ENCODE measurements at places on chromosomes 2 and 18.
A peak's percentile ranks its signal among the peaks of the same experiment; 100 is the strongest.

GRCh38 chr2:159177957-159178356 lies 108.5 kb downstream of the WDSUB1 start:
- DNase-seq = no peak

DNA sequence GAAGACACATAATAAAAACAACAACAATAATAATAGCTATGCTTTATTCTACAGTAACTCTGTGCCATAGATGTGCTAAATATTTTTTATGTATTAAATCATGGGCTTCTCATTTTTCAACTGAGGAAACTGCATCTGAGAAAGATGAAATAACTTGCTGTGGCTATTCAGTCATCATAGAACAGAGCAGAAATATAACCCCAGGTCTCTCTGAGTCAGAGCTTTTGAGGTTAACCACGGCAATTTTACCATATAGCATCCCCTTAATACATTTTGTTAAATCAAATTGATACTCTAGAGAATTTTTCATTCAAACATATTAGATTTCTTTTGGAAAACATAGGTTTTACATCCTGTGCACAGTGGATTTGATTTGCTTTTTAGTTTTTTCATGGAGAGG lies 586.6 kb upstream of the KLHL29 start:
- DNase-seq = no peak

DNA sequence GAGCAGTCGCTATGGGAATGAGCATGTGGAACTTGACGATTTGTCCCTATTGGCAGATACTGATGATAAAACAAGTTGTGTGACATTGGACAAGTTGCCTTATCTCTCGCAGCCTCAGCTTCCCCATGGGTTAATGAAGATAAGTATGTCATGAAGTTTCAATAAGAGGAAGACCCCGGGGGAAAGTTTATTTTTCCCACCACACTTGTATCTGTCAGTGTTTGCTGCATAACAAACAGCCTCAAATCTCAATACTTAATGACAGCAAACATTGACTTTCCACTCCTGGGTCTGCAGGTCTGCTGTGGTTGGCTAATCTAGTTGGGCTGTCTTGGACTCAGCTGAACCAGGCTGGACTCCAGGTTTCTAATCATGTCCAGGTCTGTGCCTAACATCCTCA lies 45.8 kb downstream of the INPP5D start:
- no peak for DNase-seq

- DNase-seq = no peak
Observed at GRCh38 chr2:106107509-106108131, 86.5 kb downstream of the UXS1 start.

DNA sequence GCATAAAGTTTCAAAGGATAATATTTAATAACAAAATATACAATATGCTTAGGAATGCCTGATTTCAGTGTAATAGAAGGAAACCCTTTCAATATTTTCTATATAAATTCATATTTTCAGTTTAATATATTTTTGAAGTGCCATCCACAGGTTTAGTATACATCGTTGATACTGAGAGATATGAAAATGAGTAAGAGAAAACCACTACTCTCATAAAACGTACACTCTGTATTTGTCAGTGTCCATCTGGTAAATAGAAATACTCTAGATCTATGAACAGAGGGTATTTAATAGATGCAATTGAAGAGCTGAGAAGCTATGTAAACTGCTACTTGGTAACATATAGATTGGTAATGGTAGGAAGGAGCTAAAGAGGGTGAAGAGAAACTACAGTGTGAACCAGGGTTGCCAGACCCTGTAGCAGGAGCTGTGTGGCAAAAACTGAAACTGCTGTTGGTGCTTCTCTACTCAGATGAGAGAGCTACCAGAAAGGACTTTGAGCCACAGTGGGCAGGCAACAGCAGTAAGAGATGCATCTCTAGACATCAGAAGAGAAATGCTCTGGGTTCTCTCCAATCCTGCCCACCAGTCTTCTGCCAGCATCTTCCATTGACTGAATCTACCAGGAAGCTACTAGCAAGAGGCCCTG lies 187.4 kb downstream of the CCDC102B start:
- DNase-seq = no peak

DNA sequence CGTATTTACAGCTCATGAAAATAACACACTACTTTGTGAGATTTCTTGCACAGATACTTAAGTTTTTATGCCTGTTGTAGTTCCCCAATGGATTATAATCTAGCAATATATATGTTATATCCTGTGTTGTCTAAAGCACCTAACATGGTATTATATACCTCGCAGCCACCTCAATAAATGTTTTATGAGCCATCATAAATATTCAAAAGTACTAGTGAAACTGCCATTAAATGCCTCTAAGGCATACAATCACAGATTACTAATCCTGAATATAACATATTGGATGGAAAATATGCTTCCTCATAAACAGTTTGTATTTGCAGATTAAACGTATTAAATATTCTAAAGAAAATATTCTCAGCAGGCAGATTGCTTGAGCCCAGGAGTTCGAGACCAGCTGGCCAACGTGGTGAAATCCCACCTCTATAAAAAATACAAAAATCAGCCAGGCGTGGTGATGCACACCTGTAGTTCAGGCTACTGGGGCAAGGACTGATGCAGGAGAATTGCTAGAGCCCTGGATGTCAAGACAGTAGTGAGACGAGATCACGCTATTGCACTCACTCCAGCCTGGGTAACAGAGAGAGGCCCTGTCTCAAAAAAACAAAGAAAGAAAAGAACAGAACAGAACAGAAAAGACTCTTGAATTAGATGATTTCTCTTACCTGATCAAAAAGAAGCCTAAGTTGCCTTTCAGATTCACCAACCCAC lies 64.1 kb downstream of the ATAD2B start:
- no peak for DNase-seq

DNA sequence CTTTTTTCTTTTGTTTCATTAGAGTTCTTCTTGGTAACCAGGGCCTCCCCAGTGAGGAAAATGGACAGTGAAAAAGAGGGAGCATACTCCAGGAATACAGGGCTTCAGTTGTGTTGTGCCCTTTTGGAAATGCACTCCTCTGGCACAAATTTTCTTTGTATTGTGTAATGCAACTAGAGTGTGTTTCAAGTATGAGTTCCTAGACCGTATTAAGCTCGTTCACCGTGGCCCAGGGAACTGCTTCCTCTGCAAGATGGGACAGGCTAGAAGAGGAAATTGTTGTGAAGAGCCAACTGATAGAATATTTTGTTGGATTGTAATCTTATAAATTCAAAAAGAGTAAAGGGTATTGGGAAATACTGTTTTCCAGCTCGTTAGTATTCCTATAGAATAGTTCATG lies 137.2 kb upstream of the TTC39C start:
- no peak for DNase-seq

DNA sequence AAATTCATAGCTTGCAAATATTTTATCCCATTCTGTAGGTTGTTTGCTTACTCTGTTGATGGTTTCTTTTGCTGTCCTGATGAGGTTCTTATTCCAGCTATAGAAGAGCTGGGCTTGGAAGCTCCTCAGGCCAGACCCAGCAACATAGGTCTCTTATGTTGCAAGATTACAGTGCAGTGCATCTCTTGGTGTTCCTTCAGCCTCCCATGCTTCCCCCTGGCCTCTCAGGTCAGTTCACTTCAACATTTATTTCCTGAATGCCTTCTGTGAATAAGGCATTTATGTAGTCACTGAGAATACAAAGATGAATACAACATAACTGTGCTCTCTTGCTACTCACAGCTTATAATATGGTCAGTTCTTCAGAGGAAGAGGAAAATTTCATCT lies 179.0 kb upstream of the SLC39A10 start:
- no peak for DNase-seq

- peak; percentile 19 for DNase-seq
Observed at GRCh38 chr2:168550670-168551069, 94.6 kb downstream of the CERS6 start.

DNA sequence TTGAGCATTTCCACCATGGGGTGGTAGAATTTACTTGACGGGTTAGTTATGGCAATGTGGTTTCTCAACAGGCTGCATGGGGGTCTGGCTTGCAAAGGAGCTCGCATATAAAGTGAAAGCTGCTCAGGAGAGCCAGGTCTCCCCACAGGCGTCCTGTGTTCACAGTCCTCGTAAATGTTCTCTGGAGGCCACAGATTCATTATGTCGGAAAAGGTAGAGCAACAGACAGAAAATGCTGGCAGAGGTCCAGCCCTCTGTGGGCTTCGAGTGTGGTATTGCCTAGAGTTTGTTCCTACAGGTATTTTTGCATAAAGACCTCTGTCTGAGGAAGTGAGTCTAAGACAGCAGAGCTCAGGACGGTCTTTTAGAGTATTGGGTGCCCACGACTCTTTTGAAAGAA lies 96.4 kb downstream of the CDCA7 start:
- DNase-seq = no peak

DNA sequence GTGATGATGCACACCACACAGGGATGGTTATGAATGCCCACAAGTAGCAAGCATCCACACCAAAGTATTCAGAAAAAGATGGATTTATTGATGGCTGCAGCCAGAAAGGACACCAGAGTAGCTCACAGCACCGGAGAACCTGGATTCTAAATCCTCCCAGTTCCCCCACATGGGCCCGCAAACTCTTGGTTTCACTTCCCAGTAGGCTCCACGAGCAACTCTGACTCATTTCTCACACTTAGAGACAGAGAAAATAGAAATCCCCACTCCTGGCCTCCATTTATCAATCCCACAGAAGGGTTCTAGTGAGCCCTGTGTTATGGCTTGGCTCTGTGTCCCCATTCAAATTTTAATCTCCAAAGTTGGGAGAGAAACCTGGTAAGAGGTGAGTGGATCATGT lies 426.7 kb upstream of the MYT1L start:
- no peak for DNase-seq

DNA sequence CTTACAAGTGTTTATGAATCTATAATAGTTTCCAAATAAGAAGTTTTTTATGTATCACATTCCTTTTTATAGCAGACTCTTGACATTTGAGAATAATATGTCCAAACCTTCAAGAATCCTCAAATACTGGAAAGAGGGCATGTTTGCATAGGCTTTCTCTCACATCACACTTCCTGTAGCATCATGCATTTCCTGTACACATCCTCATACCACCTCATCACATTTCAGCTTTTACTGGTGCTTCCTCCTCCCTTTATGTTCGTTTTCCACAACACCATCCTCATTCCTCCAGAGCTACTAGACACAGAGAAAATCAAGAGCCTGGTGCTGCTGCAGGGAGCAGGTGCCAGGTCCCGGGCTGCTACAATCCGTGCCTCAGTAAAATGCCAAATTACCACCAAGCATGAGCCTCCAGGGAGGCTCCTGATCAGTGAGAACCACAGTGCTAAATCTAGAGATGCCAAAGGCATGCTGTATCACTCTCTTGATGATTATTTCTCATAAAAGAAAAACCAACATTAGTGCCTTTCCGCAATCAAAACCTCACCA lies 137.7 kb upstream of the CYP1B1 start:
- DNase-seq = no peak

GRCh38 chr18:57863706-57864105 lies 60.6 kb upstream of the ATP8B1 start:
- no peak for DNase-seq

DNA sequence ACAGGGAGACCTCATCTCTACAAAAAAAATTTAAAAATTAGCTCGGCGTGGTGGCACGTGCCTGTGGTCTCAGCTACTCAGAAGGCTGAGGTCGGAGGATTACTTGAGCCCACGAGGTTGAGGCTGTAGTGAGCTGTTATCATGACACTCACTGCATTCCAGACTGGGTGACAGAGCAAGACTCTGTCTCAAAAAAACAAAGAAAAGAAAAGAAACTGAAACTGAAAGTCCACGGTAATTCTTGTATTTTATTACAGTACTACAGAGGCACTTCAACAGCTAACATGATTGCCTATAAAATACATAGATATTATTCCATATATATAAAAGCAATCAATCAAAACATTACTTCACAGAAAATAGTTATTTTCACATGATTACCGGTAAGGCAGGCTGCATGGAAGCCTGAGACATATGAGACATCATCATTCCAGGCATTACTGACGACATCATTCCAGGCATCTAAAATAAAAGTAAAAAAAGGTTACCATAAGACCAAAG lies 23.1 kb downstream of the PRPF40A start:
- no peak for DNase-seq

DNA sequence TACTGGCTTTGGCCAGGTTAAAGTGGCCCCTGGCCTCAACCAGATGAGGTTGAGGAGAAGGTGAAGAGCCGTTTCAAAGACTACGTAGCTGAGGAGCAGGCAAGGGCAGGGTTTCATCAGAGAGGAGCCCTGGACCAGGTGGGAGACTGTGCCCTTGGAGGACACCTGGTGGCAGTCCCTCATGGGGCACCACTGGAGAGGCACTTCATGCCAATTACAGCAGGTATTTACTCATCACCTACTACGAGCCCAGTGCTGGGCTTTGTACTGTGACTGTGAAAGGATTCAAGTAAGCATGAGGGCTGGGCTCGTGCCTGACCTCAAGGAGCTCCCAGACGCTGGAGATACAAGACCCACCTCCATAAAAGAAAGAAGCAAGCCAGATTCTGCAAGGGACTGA lies 37.6 kb downstream of the SMAD7 start:
- no peak for DNase-seq

DNA sequence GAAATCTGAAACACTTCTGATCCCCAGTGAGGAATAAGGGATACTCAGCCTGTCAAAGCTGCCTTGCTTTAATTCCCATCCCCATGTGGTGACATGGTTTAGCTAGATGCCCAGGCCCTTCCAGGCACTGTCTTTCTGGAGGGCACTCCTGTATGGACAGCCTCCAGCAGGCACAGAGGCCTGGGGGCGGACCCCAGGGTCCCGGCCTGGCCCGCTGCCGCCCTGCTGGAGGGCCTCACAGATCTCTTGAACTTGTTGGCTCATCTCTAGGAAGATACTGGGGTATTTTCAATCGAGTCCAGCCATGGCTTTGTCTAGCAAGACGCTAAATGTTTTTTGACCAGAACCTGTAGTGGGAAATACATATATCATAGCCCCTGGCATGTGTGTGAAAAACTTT lies 21.0 kb upstream of the CNNM3 start:
- no peak for DNase-seq

DNA sequence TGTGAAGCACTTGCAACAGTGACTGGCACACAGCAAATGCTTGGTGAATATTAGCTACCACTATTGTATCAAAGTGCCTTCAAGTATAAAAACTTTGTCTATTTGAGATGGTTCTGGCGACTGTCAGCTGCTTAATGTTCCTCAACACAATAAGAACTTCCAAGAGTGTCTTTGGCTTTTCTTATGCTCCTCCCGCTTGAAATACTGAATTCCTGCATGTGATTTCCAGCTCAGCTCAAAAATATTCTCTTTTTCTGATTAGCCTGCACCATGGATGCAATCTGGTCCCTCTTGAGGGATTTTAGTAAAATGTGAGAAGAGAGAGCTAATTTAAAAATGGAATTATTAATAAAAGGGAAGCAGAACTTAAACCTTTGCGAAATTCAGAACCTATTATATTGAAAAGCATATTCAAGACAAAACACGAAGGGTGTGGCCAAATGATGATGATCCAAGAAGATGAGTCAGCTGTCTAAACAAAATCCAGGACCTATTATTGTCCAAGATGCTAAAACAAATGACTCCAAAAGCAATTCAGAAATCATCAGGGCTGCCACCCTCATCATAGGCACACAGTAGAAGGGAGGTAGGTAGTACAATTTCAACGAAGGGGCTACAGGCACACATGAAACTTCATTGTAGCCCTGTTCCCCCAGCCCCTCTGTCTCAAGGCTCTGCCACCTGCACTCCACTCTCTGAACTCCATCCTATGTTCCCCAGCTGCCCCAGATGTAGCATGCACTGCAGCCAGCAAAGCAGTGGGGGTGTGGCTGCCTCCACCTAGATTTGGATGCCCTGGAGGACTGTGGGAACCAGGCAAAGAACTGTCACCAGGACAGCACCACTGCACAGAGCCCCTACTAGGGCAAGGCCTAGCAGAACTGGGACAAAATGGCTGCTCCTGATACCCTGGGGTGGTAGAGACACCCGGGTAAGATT lies 190.1 kb downstream of the ZNF385B start:
- DNase-seq = no peak

GRCh38 chr2:236865052-236865451 lies 220.6 kb upstream of the COPS8 start:
- no peak for DNase-seq
